ENCODE measurements at places on chromosomes 7 and 10.

- peaks cover 27% of the 10 kb centered on the region for H3K4me1 ChIP-seq
- no peak overlapping the region for H3K27ac ChIP-seq
- no peak for DNase-seq
- H3K27me3 ChIP-seq = no peaks in the 10 kb centered on the region
These were observed 4.2 kb downstream of the PARP12 start for GRCh38 chr7:140058517-140058916.

DNA sequence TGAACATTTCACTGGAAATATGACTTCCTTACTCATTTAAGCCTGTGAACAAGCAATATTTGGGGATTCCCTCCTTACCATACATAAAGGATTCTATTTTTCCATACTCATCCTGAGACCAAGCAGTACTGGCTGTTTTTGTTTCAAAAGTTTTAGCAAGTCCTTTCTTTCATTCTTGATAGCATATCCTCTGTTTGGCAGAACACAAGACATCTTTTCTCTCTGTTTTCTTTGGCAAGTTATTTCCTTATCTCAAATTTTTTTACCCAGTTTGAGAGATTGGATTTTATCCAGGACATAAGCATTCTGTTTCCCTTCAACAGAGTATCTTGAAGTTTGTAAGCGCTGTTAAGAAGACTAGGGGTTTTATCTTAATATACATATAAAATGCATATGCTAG is 3.0 kb upstream of the WASL start:
- no peaks in the 10 kb centered on the region for H3K36me3 ChIP-seq
- DNase-seq = no peak
- no peak overlapping the region for H3K4me3 ChIP-seq
- no peak overlapping the region for H3K27ac ChIP-seq
- H3K4me1 ChIP-seq = peaks cover 14% of the 10 kb centered on the region

DNA sequence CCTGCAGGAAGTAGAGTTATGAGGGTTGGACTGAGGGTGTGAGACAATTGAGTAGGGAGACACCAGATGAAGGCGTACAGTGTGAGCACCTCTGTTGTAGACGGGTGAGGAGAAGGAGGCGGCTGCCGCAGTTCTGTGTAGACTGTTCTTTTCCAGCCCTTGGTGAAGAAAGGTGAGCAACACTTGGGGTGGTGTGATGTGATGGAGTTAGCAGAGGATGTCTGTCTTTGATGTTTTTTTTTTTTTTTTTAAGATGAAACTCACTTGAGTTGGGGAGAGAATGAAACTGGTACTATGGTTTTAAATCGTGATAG is 42.8 kb upstream of the RNF216 start:
- H3K36me3 ChIP-seq = peaks cover 2% of the 10 kb centered on the region
- DNase-seq = peak; percentile 62
- peak overlapping the region; percentile 96 for H3K27ac ChIP-seq
- H3K4me3 ChIP-seq = no peak overlapping the region
- H3K27me3 ChIP-seq = peaks cover 3% of the 10 kb centered on the region

DNA sequence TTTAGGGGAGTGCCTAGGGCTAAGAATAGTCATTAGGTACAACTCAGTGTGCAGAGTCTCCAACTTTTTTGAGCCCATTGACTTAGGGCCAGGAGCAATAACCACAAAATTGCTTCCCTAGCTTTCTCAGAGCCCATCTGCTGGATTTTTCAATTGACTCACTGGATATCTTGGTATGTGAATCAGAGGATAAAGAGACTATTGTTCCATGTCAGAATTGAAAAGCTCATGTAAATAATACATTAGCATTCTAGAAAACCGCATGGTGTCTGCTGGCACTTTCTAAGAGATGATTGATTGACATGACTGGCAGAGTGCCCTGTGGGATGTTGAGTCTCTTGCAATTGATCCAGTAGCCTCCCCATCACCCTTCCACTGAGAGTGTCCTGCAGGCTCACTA is 246.2 kb downstream of the CCDC7 start:
- no peaks in the 10 kb centered on the region for H3K27me3 ChIP-seq
- no peaks in the 10 kb centered on the region for H3K4me1 ChIP-seq
- H3K36me3 ChIP-seq = peaks cover 19% of the 10 kb centered on the region
- no peak overlapping the region for H3K4me3 ChIP-seq
- DNase-seq = no peak
- H3K27ac ChIP-seq = no peak overlapping the region

- H3K27me3 ChIP-seq = no peaks in the 10 kb centered on the region
- H3K27ac ChIP-seq = no peak overlapping the region
- no peaks in the 10 kb centered on the region for H3K4me1 ChIP-seq
- no peak for DNase-seq
- H3K36me3 ChIP-seq = no peaks in the 10 kb centered on the region
- H3K4me3 ChIP-seq = no peak overlapping the region
These were observed 31.5 kb downstream of the ASB13 start for GRCh38 chr10:5634918-5635317.

DNA sequence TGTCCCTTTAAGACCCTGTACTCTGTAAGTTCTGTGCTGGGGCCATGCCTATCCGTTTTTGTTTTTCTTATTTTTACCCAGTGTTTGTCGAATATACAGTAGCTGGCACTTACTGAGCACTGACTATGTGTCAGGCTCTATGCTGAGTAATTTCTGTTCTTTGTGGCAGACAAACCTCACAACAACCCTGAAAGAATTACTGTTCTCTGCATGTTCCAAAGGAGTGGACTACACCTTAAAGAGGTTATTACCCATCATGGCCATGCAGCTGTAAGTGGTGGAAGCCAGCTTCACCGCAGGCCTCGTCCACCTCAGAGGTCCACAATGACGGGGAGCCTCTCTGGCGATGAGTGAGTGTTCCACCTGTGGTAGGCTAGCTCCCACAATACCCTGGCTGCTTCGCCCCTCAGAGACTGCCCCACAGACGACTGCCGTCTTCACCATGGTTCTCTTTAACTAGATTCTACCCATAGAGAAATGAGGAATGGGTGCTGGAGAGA is 30.1 kb upstream of the RBM20 start:
- no peaks in the 10 kb centered on the region for H3K36me3 ChIP-seq
- no peak overlapping the region for H3K27ac ChIP-seq
- no peak for DNase-seq
- H3K4me1 ChIP-seq = peaks cover 8% of the 10 kb centered on the region
- no peak overlapping the region for H3K4me3 ChIP-seq
- H3K27me3 ChIP-seq = no peaks in the 10 kb centered on the region

GRCh38 chr10:125605167-125605566 is 77.8 kb downstream of the TEX36 start:
- peaks cover 16% of the 10 kb centered on the region for H3K27me3 ChIP-seq
- no peaks in the 10 kb centered on the region for H3K36me3 ChIP-seq

DNA sequence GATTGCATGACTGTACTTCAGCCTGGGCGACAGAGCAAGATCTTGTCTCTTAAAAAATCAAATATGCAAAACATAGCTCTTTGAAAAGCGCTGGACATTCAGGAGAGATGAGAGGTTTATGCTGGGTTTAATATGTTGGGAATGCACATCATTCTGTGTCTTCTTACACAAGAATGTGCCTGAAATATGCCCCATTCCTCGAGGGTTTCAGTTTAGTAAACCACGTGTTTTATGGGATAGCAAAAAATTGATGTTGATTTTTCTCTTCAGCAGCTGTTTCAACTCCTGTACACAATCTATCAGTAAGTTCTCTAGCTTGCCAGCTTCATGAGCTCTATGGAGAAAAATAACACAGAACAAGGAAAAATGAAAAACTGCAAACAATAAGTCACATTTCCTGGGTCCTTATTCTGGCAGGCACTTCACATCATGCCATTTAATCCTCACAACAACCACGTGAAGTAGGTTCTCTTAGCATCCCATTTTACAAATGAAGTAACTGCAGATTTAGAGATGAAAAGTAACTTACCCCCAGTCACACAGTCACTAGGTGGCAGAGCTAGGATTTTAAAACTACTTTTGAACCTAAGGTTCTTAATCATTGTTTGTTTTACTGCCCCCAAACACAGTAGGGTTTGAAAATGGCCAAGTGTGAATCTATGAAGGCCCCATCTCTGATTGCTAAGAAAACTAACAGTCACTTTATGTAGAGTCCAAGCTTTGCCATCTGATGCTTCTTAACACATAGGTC is 423.6 kb downstream of the PHTF2 start:
- no peak overlapping the region for H3K4me3 ChIP-seq
- H3K36me3 ChIP-seq = no peaks in the 10 kb centered on the region
- DNase-seq = no peak
- H3K27ac ChIP-seq = no peak overlapping the region
- no peaks in the 10 kb centered on the region for H3K4me1 ChIP-seq

- H3K27me3 ChIP-seq = no peaks in the 10 kb centered on the region
- no peak overlapping the region for H3K4me3 ChIP-seq
- H3K27ac ChIP-seq = peak overlapping the region; percentile 94
These were observed 361.8 kb downstream of the GATA3 start for GRCh38 chr10:8416192-8416701.

GRCh38 chr7:92446869-92447344 is 375 bp upstream of the GATAD1 start:
- peaks cover 14% of the 10 kb centered on the region for H3K4me1 ChIP-seq
- DNase-seq = no peak
- peak overlapping the region; percentile 78 for H3K4me3 ChIP-seq
- no peaks in the 10 kb centered on the region for H3K36me3 ChIP-seq
- H3K27ac ChIP-seq = peak overlapping the region; percentile 96
- no peaks in the 10 kb centered on the region for H3K27me3 ChIP-seq

GRCh38 chr10:132223156-132223590 is 36.4 kb downstream of the DPYSL4 start:
- no peak overlapping the region for H3K4me3 ChIP-seq
- H3K36me3 ChIP-seq = no peaks in the 10 kb centered on the region
- H3K27me3 ChIP-seq = peaks cover 3% of the 10 kb centered on the region
- no peak overlapping the region for H3K27ac ChIP-seq
- DNase-seq = peak; percentile 42
- H3K4me1 ChIP-seq = no peaks in the 10 kb centered on the region

All from T-cell (primary cell).